ENCODE measurements at places on chromosomes 7 and 10.
A peak's percentile ranks its signal among the peaks of the same experiment; 100 is the strongest.

- no peak for DNase-seq
Observed at GRCh38 chr10:127977357-127978009, 70.6 kb downstream of the PTPRE start.

DNA sequence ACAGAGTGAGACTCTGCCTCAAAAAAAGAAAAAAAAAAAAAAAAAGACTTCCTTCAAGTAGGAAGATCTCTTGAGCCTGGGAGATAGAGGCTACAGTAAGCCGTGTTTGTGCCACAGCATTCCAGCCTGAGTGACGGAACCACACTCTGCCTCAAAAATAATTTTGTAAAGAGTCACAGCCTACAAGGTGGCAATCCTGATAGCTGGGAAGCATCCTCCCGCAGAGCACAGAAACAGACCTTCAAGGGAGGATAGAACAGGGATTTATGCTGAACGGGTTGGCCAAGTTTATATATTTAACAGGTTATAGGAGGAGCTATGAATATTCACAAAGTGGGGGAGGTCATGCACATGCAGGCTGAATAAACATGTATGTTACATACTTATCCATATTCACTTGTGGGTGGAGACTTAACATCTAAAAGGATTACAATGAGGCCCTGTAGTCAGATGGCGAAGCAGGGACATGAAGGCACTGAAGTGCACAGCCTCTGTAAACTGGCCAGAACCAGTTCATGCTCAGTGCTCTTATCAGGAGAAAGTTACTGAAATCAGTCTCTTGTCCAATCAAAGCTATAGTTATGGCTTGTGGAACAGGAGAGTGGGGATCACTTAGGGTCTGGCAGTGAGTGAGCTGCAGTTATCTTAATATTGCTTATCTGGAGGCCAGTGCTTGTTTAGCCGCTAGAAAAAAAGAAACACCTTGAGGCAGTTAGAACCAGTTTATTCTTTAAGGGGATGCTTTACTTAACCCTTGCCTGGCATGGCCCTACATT is 6.8 kb downstream of the LMBR1 start:
- DNase-seq, result no peak

DNA sequence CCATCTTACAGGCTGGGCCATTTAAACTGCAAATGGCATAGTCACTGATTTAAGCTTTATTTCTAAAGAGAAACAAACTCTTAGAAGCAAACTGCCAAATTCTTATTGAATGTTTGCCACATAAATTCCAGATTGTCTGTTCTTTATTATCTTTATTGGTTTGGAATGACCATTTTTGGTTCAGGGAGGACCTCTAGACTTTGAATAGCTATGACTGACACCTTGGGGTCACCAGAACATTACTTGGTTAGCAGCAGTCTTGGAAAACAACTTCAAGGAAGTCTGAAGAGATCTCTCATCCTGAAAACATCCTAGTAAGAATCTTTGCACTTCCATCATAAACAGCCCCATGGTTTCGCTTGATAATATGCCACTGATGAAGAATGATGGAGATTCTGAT is 197.1 kb downstream of the SUGCT start:
- DNase-seq, result no peak

DNA sequence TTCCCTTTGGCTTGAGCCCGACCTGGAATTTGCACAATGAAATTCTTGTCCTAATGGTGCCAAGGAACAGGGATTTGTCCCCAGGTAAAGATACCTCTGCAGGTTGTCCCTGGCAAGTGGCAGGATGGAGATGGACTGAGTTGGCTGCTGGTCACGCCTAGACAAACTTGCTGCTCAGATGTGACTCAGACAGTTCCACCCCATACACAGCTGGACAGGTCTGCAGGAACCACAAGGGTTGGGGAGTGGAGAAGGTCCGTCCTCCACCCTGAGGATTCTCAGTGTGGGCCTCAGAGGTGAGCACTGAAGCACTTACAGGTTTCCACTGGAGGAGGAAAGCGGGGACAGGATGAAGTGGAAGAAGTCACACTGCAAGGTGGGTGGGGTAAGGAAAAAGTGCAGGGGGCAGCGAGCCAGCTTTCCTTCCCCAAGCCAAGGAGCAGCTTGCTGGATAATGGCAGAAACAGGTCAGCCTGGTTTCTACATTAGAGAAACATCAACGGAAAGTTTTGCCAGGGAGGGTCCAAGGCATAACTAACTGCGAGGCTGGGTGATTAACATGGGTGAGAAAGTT is 20.5 kb downstream of the ITPRIP start:
- no peak for DNase-seq

GRCh38 chr10:338171-339037 is 203.1 kb downstream of the ZMYND11 start:
- DNase-seq, result peak; percentile 2

DNA sequence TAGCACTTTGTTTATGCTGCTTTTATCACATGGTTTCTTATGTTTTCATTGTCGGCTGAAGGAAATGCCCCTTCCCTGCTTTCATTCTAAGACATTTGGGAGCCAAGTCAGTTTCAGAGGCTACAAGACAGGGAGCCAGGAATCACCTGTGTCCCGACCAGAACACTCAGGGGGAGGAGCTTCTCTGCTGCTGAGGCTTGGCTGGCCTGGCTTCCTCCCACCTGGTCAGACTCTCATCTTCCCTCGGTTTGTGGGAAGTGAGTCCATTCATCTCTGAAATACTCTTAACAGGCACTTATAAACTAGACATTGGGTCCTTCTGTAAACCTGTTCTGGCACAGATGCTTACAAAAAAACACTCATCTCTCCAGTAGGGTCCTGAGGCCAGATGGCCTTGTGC is 19.6 kb upstream of the GOLGA7B start:
- DNase-seq, result no peak

DNA sequence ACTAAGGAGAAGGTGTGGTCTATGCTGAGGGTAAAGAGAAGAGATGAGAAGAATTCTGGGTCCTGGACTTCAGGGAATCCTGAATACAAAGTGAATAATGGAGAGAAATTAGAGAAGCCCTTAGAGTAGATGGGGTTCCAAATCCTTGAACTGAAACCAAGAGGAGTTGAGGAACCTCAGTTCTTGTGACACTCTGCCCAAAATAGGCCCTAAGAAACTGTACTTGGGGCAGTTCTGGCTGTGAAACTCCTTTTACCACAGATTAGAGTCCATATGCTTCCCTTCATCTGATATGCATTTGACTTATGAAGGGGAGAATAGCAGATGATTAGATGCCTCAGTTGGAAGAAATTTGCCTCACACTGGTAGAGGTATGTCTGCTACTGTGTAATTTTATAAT is 19.0 kb downstream of the TES start:
- no peak for DNase-seq

DNA sequence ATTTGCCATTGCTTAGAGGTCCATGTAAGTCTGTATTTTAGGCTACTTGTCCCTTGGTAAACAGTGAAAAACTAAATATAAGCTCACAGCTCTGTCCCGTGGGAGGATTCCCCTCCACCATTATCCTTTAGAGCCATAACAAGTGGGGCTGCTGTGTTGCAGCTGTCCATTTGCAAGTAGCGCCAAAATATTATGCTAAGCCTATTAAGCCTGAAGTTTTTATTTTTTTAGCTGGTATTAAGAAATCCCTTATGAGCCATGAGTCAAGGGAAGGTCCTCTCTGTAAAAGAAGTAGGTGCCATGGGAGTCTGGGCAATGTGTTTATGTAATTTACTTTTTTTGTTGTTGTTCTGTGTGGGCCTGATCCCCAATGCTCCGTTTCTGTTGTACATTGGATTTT is 183.9 kb downstream of the THSD7A start:
- no peak for DNase-seq

DNA sequence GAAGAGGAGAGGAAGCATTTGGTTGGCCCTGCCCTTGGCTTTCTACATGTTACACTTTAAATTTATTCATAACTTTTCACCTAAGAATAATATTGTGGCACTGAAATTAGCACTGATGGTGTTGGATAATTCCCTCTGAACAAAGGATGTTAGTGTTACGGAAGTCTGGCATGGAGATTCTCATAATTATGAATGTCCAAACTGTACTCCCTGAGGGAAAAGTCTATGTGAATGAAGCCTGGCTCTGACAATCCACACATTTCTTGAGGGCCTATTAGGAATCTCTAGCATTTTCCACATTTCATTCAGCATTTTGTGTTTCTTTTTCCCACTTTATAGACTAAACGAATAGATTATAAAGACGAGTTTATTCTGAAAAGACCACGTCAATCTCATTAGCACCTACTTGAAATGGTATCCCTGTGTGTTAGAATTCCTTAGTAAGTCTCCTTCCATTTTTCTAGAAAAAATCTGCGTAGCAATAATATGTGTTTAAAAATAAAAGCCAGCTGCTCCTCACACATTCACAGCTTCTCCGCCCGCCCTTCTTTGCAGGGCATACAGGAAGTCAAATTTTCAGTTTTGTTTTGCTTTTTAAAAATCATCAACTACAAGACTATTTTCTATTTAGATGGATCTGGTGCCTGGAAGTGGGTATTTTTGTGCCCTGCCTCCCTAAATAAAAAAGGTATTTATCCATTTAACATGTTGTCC is 131.8 kb upstream of the PALS2 start:
- no peak for DNase-seq

GRCh38 chr10:68348265-68348741 is 15.6 kb upstream of the PBLD start:
- DNase-seq, result no peak

DNA sequence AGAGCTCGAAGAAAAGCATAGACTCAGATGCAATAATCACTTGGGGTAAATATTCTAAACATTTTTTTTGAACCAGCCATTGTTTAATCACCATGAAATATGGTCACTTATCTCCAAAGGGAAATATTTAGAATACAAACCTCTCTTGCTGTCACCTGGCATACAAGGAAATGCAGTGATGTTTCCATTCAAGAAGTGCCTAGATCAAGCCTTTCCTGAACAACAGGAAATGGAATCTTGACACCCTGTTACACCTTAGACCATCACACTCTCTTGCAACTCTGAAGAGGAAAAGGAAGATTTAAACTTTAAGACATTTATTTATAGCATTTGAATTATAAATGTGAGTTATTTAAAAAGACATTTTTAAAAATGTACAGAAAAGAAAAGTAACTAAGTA is 263.0 kb upstream of the BMPER start:
- no peak for DNase-seq

DNA sequence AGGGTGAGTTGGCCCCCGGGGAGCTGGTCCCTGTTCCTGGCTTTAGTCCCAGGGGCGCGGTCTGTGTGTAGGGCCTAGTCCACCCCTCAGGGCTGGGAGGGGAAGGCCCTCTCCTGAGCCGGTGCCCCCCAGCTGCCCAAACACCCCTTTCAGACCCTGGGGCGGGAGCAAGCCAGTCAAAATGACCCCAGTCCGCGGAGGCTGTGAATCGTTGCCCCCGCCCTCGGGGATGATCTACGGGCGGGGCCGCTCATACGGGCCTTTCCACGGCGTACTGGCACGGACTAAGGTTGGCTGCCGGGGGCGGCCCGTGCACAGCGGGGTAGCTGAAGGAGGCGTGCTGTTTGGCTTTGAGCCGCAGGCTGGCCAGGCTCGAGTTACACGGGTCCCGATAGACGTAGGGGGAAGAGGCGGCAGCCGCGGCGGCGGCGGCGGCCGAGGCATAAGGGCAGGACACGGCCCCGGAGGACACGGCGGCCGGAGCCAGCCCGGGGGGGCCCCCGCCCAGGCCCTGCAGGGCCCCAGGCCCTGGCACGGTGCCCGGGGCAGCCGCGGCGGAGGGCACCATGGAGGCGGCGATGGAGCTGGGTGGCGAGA is 4.3 kb downstream of the ELOVL3 start:
- DNase-seq, result peak; percentile 46

DNA sequence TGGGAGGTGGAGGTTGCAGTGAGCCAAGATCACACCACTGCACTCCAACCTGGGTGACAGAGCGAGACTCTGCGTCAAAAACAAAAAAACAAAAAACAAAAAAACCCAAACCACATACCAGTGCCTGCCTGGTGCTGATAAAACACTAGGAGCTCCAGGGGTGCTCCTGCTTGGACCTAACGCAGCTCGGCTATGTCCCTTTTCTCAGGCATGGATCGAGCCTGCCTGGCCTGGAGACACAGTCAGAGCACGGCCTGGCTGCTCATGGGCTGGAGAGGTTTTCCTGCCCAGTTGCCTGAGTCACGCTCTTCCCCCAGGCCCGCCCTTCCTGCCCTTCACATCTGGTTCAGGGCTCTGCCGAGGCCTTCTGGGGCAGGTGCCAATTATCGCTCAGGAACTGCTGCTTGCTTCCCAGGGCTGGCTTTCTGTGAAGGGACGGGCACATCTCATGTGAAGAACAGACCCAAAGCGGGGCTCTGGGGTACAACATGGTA is 12.6 kb upstream of the NPFFR1 start:
- no peak for DNase-seq

DNA sequence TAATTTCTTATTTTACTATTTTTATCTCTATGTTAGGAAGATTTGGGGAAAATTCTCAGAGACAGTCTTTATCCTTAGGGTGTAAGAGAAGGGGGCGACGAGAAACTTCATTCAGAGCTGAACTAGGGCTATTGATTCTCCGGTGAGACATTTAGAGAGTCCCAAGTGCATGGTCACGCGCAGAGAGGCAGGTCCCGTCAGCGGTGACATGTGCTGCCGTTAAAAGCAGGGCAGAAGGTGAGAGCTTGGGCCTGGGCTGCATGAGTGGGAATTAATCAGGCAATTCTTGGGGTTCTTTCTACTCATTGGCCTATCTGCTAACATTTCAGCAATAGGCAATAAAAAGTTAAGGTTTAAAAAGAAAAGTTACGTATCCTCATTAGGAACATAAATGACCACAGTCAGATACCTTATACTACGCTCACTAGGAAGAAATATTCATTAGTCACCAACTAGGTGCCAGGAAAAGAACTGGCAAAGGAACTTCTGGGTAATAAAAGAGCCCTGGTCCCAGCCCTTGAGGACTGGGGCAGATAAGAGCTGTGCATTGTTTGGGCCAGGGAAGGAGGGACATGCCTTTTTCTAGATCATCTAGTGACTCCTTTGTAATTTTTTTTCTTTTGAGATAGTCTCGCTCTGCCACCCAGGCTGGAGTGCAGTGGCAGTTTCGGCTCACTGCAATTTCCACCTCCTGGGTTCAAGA is 21.2 kb downstream of the PRKCQ start:
- no peak for DNase-seq

- DNase-seq, result no peak
Observed at GRCh38 chr10:25064401-25064800, 48.0 kb downstream of the THNSL1 start.

- DNase-seq, result peak; percentile 8
Observed at GRCh38 chr7:134954197-134955082, 31.9 kb upstream of the AGBL3 start.

DNA sequence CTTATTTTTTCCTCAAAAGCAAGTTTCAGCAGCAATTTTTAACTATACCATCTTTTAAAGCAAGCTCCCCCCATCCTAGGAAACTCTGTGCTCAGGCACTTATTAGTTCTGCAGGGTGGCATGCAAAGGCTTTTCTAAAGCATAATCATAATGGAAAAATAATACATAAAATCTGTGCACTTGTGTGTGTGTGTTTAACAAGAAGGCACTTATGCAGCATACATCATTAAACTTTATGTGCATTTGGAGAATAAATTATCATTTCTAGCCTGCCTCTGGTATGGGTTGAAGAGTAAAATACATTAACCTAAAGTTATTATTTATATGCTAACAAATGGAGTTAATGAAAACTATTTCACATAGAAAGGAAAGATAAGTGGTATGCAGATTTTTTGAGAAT is 5.6 kb upstream of the RASSF4 start:
- DNase-seq, result no peak

GRCh38 chr10:28295336-28295735 is 7.5 kb downstream of the MPP7 start:
- DNase-seq, result no peak
